ENCODE measurements at places on chromosomes 6 and 20. TPM values are rescaled to one million over a fixed set of nuclear protein-coding genes. Genes with fewer than 3 reads are reported as not detected.

DNA sequence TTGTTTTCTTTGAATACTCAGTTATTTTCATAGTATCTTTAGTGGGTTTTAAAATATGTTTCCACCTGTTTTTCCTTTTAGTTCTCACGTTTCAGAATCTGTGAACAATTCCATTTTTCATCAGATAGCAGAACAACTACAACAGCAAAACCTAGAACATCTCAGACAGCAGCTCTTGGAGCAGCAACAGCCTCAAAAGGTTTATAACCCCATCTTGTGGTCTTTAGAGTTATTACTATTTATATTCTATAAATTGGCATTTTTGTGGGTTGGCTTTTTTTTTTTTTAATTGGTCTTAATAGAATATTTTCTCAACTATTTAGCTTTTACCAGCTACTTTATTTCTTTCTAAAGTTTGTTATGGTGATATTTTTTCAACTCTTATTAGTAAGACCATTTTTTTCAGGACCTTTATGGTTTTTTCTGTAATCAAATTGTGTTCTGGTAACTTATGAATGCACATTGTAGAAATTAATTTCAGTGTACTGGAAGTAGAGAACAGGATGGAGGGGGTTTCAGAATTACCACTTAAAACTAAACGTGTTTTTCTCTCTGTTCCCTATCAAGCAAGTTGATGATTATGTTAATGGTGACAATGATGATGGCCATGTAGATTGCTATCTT lies 72.2 kb downstream of the SCAF8 start:
- peaks cover 3% of the 10 kb centered on the region for H3K4me1 ChIP-seq
- DNase-seq, result no peak
- no peaks in the 10 kb centered on the region for H3K27me3 ChIP-seq
- H3K27ac ChIP-seq, result no peak overlapping the region
- H3K4me3 ChIP-seq, result no peak overlapping the region

DNA sequence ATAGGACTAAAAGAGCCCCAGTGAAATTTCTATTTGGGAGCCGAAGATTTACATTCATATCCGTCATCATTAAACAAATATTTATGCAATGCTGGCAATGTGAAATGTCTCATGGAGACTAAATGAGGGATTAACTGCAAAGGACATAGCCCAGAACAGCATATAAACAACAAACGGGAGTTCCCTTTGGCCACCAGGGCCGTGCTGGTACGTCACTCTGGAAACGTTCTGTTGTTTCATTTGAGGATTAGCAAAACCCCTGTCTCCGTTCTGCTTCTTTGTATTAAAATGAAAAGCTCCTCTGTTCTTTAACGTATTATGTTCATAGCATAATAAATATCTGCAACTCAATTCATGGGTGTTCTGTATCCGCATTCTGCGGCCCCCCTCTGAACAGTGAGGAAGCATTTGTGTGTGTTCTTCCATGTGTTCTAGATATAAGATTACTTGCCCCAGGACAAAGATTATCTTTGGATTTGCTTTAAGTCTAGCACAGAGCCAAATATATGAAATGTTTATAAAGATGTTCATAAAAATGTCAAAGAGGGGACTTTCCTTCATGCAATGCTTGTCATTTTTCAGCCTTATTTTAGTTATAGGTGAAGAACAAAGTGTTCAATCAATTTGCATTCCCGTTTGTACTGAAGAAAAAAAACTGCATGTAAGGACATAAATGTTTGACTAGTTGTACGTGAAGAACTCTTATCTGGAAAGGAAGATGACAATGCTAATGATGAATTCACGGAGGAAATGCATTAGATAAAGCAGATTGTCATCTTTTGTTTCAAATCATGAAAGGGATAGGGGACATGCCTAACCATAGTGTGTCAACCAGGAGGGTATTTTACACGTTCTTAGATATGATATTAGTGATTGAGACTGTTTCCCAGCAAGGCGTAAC lies 90.0 kb upstream of the TNFAIP3 start:
- no peak overlapping the region for H3K4me3 ChIP-seq
- H3K36me3 ChIP-seq, result peaks cover 5% of the 10 kb centered on the region
- H3K27ac ChIP-seq, result no peak overlapping the region
- H3K27me3 ChIP-seq, result no peaks in the 10 kb centered on the region
- no peaks in the 10 kb centered on the region for H3K4me1 ChIP-seq

- no peaks in the 10 kb centered on the region for H3K36me3 ChIP-seq
- DNase-seq, result no peak
- H3K27ac ChIP-seq, result no peak overlapping the region
Observed at GRCh38 chr20:43006651-43007375, 182.9 kb downstream of the PTPRT start.

Gene MCCD1
- total RNA-seq, result not detected

DNA sequence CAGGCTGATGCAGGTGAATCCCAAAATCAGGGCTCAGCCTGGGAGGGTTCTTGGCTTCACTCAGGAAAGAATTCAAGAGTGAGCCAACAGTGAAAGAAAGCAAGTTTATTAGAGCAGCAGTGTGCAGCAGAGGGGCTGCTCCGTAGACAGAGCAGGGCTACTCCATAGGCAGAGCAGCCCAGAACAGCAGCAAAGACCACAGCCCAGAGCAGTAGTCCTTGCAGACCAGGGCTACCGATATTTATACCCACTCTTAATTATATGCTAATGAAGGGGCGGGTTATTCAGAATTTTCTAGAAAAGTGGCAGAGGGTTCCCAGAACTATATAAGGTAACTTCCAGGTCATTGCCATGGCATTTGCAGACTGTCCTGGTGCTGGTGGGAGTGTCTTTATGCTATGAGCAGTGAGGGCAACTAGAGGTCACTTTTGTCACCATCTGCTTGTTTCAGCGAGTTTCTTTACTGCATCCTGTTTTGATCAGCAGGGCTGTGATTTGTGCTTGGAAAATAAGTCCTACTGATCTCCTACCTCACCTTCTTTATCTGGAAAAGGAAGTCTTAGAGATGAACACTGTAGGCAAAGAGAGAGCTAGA lies 39.8 kb upstream of the PTPN1 start:
- H3K27me3 ChIP-seq, result no peaks in the 10 kb centered on the region
- DNase-seq, result no peak
- peaks cover 11% of the 10 kb centered on the region for H3K4me1 ChIP-seq
- no peaks in the 10 kb centered on the region for H3K36me3 ChIP-seq
- no peak overlapping the region for H3K4me3 ChIP-seq
